ENCODE measurements at places on chromosomes 11 and 22. TPM values are rescaled to one million over a fixed set of nuclear protein-coding genes. Genes with fewer than 3 reads are reported as not detected.
A peak's percentile ranks its signal among the peaks of the same experiment; 100 is the strongest.

The TRIM49D2 gene
- total RNA-seq: not detected

GRCh38 chr22:44412136-44412731 is 85.8 kb downstream of the RTL6 start:
- peak; percentile 79 for DNase-seq

GRCh38 chr11:61080526-61080925 is 21.8 kb upstream of the CD5 start:
- DNase-seq: peak; percentile 15

The ADAMTS8 gene
- total RNA-seq: 0.86 TPM

DNA sequence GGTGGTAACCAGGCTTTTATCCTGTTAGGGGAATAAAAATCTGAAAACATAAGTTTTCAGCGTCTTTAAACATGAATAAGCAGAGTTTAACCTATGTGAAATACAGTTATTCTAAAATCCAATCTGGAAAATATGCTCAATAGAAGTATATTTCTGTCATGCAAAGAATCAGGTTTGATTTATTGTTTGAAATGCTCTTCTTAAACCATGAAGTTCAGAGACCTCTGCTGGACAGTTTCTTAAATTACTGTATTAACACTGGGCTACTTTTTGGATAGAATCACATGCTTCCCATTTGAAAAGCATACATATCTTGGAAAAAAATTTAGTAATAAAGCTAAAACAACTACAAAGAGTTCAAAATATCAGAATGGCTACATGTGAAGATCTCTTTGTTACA is 25.4 kb downstream of the APIP start:
- DNase-seq: no peak

- peak; percentile 69 for DNase-seq
Measured at GRCh38 chr11:17788084-17788483, 53.5 kb downstream of the KCNC1 start.

The CLTCL1 gene
- 6.6 TPM for total RNA-seq

GRCh38 chr11:80929031-80929805 is 1488.4 kb upstream of the TENM4 start:
- no peak for DNase-seq

The CABP7 gene
- total RNA-seq: not detected

DNA sequence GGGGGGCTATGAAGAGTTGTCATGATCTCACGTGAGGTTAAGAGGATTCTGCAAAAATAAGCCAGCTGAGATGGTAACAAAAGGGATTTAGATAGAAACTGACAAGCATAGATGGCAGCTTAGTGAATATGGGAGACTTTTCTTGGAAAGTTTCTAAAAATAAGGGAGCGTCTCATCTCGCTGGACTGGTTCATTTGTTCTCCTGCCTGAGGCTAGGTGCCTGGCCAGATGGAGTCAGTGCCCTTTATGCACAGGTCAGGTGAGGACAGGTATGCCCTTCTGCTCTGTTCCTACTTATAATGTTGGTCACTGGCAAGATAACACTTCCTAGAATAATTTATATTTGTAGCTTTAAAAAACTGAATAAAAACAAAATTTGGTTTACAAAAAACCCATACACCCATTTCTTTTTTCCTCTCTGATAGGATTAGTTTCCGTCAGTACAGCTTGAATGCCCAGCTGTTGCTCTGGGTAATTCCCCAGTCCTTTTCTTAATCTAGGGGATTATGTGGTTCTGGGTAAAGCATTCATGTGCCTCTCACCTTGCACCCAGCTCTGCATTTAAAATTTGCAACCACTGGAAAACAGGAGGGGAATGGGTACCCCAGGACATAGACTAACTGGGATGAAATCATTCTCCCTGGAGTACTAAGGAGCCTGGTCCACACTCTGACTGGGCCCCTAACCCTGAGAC is 90.0 kb downstream of the AMOTL1 start:
- DNase-seq: no peak

DNA sequence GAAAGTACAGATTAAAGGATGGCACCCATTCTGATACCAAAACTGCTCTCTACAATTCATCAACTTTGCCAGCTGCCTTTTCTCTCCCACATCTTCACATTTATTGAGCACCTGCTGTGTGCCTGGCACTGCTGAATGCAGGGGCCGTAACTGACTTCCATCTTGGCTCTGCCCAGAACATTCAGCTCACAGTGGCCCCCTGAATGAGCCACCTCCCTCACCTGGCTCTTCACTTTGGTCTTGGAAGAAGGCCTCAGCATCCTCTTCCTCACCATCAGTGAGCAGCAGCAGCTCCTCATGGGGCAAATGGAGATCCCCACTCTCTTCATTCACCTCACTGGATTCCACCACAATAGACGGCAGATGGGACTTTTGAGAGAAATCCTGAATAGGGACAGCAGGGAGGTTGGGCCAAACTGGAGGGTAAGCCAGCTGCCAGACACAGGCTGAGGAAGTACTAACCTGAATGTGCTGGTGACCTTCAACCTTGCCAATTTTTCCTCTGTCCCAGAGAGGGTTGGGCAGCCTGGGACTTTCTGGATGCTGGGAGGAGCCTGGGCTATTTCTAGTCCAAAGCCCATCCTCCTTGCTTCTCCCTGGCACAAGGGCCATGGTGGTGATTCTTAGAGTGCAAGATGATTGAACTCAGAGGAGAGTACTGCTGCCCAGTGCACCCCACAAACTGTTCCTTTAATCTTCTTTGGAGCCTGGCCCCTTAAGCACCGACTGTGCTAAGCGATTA is 1.9 kb upstream of the UQCC3 start:
- no peak for DNase-seq

DNA sequence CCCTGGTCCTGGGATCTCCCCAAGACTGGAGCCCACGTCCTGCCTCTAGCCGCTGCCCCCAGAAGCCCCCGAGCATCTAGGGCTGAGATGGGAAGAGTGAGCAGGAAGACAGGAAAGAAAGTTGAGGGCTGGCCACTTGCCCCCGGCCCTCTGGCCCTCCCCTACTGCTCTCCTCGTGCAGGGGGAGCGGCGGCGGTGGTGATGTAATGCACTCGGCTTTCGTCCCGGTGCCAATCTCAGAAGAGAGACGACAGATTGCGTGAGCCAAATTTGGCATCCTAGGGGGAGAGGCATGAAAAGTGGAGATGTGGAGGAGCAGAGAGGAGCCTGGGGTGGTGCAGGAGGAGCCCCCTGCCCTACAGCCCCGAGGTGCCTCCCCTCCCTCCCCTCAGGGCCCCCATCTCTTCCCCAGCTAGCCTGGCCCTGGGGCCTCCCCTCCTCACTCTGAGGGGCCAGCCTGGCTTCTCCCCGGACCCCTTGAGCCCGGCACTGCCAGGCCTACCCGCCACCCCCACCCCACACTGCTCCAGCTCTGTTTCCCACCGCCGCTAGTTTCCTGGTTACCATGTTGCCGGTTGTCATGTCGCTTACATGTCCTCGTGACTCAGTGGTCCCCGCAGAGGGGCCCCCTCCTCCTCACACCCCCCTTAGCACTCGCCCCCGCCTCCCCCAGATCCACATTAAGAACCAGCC is 2.5 kb downstream of the KCNJ4 start:
- DNase-seq: no peak

DNA sequence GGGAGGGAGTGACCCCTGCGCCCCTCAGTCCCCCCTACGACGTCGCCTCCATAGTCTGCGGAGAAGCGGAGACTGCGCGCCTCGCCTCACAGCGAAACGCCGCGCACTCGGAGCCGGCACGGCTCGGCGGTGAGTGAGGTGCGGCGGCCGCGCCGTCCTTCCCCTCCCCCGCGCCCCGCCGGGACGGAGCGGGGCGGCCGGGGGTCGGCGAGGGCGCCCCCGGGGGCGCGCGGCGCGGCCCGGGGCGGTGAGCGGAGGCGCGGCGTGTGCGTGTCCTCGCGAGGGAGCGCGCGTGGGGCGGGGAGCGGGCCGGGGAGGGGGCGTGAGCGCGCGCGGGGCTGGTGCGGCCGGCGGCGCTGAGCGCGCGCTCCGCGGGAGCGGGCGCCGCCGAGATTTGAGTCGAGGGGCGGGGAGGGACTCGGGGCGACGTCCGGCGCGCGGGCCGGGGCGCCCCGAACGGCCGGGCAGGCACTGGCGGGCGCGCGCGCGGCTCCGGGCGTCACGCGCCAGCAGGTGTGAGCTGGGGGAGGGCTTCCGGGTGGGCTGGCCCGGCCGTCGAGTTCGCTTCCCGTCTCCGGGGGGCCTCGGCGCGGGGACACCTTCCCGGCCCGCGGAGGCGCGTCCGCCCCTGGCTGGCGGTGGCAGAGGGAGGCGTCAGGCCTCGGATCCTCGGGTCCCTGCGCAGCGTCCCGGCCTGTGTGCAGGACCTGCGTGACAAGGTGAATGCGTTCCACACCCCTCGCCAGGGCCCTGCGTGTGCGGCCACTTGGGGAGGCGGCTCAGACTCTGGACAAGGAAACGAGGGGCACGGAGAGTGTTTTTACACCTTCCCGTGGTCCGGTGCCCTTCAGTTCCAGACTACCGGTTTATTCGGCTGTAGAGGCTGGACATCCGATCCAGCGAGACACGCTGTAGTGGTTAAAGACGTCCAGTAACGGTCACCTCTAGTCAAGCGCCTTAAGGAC is 50.4 kb downstream of the FAM83F start:
- peak; percentile 89 for DNase-seq

DNA sequence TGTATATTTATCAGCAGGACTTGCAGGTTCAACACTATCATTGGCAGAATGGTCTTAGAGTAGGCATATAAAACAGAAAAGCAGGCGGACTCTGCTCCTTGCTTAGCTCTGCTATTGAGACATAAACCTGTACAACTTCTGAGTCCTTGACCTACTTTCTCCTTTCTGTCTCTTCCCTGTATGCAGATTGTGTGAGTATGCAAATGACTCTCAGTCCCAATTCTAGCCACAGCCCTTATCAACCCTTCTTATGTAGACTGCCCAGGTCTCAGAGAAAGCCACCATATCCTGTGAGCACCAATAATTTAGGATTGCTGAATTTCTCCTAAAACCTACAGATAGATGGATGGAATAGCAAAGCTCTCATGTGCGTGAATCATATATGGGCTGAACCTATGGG is 367.6 kb upstream of the DDI1 start:
- DNase-seq: no peak

The TRAPPC4 gene
- 49.9 TPM for total RNA-seq

The TREH gene
- not detected for total RNA-seq

The PDGFB gene
- total RNA-seq: 7.5 TPM

The MRGPRE gene
- not detected for total RNA-seq

- DNase-seq: no peak
Measured at GRCh38 chr22:22773979-22774604, 113.5 kb upstream of the IGLL5 start.

DNA sequence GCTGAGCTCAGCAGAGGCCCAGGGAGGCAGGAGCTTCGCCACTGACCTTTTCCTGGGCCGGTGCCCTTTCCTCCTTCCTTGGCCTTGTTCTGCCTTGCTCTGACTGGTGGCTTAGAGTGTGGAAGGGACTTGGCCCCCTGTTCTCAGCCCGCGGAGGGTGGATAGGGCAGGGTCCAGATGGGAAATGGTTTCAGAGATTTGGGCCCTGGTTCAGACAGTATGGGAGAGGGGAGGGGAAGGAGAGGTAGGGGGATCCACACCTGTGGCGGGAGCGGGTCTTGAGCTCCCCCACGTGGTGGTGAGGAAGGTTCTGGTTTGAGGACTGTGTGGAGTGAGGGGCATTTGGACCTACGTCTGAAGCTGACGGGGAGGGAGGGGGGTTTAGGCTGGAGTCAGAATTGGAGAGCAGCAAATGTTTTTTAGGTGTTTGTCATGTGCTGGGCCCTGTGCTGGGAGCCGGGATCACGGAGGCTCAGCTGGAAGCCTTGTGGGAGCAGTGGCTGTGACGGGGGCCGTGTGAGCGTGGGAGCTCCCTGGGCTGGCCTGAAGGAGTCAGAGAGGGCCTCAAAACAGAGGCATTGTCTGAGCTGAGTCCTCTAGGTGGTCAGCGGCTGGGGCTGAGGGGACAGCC is 27.2 kb downstream of the SHANK3 start:
- peak; percentile 58 for DNase-seq
